Adrenal gland (tissue), 19 donors: ENCODE measurements at places on chromosomes 7 and 10. TPM values are rescaled to one million over a fixed set of nuclear protein-coding genes. Genes with fewer than 3 reads are reported as not detected.

DNA sequence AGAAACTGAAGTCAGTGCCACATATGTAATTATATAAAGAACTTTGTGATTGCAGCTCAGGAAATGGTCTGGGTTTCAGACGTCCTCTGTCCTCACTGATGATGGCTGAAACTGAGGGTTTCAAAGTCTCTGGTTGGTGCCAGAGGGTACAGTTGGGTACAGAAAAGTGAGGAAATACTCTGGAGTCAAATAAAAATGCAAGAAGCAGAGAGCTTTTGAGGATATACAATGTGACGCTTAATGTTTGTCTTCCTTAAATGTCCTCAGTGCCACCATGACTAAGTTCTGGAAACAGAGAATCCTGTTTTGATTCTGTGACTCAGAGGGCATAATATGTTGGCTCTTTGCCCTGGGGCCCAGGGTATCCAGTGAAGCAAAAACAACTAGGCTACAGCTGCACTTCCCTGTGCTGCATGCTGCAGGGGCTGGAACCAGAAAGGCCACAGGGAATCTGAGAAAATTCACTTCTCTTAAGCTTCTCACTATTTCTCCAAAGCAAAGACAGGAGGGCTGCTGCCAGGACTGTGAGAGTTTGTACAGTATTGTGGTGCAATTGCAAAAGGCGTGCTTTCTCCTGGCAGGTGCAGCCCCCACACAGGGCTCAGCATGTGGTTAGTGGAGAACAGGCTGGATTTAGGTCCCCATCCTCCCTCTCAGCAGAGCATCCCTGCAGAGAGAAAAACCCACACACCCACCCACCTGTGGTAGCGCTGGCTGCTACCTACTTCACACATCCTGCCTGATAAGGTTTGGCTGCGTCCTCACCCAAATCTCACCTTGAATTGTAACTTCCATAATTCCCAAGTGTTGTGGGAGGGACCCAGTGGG, 169.5 kb upstream of the SVIL start:
- peak; percentile 67 for DNase-seq

- DNase-seq, result no peak
These were observed 11.5 kb upstream of the GARIN1A start for GRCh38 chr7:128660596-128660995.

GRCh38 chr7:19437446-19437845, 271.4 kb downstream of the POLR1F start:
- DNase-seq, result no peak

ZNF479 gene
- total RNA-seq, result not detected

GRCh38 chr10:29174389-29174788, 114.5 kb upstream of the LYZL1 start:
- DNase-seq, result no peak

DNA sequence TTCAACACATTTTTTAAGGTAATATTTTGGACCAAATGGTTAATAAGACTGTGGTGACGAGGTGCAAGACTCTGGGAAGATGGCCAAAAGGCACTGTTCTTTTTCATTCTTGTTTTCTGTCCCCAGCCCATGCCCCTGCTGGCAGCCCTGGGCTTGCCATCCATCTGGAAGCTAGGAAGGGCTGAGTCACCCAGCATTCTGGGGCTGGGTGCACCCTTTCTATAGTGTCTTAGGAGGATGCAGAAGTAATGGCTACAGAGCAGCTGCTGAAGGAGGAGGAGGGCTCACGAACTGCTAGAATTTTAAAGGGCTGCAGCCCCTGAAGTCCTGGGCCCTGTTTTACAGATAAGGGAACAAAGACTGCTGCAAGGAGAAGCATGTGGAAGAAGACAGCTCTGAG, 42.8 kb upstream of the ZNF32 start:
- DNase-seq, result no peak

STAG3 gene
- total RNA-seq, result 0.84 TPM

GRCh38 chr10:91140995-91141549, 79.4 kb upstream of the PCGF5 start:
- DNase-seq, result no peak

FAM25C gene
- total RNA-seq, result not detected

- DNase-seq, result peak; percentile 66
These were observed 96.7 kb downstream of the ARHGAP22 start for GRCh38 chr10:48507933-48508790.

ADRA2A gene
- total RNA-seq, result 3.3 TPM

DNA sequence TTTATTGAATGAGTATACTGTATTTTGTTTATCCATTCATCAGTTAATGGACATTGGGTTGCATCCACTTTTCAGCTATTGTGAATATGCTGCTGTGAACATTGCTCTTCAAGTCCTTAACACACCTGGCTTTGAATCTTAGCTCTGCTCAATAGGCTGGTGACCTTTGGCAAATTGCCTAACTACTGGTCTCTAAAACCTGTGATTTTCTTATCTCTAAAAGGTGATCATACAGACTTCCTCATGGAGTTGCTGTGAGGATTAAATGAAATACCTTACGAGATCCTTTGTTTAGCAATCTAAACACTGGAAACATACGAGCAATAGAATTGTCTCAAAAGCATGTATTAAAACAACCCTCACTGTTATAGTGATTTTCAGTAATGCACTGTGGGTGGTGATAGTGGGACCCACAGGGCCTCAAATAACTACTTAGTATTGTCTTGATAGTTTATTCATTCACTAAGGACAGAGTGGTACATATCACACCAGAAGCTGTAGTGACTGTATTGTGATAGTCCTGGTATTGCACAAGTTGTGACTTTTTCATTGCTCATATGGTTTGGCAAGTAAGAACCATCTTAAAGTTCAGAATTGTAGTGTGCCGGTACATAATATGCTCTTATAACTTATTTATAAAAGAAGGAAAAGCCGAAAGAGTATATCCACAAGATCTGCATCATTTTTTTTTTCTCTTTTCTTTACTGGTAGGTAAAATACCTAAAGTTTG, 257.6 kb downstream of the EXOC4 start:
- DNase-seq, result no peak

PLA2G12B gene
- not detected for total RNA-seq

SPDYE6 gene
- not detected for total RNA-seq

DNA sequence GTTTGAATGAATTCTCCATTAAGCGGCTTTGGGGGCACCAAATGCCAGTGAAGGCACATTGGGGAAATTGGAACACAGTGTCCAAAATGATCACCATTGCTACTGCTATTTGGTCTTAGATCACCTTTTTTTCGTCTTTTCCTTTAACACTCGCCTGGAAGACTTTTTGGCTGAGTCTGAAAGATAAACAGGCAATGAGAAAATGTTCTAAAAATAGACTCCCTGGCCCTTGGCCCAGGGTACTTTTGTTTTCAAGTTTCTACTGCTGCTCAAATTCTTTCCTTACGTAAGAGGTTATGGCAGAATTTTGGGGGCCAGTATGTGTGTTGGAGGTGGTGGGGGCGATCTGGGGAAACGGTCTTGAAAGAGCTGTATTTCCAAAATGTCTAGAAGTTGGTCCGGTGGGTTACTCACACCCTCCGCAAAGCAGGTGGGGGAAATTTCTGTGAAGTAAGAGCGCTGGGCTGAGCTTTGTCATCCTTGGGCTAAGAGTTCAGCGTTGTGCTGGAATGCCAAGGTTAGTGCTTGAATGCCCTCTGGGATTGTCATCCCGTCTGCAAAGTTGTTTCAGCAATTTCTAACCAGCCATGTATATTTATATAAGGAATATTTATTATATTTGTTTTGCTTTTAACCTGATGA, 1.3 kb upstream of the ITPRIP start:
- peak; percentile 83 for DNase-seq

VWC2 gene
- total RNA-seq, result not detected

- no peak for DNase-seq
These were observed 661.2 kb downstream of the AUTS2 start for GRCh38 chr7:70259502-70259901.

DNA sequence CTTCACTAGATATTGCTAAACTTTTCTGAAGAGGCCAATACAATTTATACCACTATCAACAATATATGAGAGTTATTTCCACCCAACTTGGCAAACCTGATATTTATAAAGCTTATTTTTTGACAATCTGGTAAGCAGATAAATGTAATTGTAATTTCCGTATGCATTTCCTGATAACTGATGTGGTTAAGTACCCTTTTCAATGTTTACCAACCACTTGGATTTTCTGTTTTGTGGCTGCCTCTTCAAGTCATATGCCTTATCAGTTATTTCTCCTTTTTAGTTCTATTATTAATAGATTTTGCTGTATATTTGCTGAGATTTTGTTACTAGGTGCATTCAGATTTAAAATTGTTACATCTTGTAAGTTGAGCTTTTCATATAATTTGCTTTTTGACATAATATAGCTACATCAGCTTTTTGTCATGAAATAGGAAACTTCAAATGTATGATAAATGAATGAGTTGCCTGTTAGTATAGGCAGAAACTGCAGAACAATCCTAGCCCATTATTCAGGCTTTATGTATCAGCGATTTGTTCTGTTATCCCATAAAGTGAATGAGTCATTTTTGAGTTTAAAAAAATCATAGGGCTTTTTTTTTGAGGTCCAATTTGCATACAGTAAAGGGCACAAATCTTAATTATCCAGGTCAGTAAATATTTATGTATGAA, 11.5 kb downstream of the SGPL1 start:
- DNase-seq, result no peak

GRCh38 chr10:47264797-47265281, 35.2 kb upstream of the GDF10 start:
- DNase-seq, result no peak

DNA sequence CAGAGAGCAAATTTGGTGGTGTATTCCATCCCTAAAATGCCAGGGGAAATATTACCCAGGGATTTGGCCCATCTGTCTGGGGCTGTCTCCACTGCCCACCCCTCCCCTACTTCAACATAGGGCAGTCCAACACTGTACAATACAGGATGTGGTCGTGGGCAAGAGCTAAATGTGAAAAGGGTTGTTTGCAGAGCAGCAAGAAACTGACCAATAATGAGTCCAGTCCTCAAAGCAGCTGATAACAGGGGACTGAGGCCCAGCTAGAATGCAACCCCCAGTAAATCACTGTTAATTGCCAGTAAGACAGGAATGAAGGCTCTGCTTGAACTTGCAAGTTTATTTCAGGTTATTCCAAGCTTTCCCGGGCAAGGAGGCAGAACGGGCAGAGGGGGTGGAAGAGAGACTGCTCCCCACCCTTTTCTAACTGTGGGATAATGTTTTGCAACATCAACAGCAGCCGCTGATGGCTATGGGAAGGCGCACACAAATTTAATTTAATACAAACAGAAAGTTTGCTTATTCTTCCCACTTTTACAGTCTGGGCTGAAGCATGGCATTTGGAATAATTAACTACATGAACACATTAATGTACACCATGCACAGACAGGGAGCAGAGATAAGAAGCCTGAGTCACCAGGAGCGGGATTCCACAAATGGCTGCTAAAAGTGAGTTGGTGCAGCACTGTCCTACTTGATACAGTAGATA, 36.8 kb downstream of the AFAP1L2 start:
- no peak for DNase-seq

GRCh38 chr10:132859084-132859855, 73.3 kb upstream of the NKX6-2 start:
- peak; percentile 7 for DNase-seq

DNA sequence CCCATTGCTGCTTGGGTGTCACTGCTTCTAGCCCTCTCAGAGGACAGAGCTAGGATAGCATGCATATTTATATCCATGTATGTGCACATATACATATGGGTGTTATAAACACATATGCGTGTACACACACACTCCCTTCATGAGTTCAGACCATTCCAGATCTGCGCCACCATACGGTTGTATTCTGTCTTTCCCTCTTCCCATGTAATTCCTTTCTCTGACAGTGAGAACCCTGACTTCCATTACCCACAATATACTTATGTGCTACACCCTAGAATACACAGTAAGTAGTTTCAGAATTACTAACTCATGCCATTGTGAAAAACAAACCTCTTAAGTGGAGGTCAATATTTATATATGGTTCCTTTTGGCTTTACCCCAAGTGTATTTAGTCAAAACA, 116.6 kb upstream of the SAMD8 start:
- no peak for DNase-seq
